Adrenal gland (tissue), 19 donors: ENCODE measurements at places on chromosomes 12 and 14. TPM values are rescaled to one million over a fixed set of nuclear protein-coding genes. Genes with fewer than 3 reads are reported as not detected.

- no peak for DNase-seq
These were observed 207.5 kb downstream of the SPTSSA start for GRCh38 chr14:34254571-34254970.

The HOXC13 gene
- polyA plus RNA-seq, result not detected

- DNase-seq, result no peak
These were observed 135.1 kb downstream of the ETNK1 start for GRCh38 chr12:22759769-22760674.

DNA sequence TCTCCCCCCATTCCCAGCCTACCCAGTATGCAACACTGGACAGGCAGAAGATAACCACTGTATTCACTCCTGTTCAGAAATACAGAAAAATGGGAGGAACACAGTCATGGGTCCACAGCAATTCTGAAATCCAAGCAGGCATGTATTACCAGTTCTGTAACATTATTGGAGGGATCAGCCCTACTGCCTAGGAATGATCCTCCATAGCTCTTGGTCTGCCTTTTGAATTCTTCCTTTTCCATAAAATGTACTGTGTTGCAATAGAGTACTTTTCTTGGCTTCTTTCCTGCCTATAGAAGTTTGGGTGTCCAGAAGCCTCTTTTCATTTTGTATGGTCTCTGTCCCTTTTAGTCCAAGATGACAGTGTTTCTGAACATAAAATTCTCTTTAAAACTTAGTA is 46.5 kb downstream of the SPATS2 start:
- no peak for DNase-seq

The TUBA1B gene
- polyA plus RNA-seq, result 190 TPM
